ENCODE measurements at places on chromosomes 1 and 21. TPM values are rescaled to one million over a fixed set of nuclear protein-coding genes. Genes with fewer than 3 reads are reported as not detected.

The CELA2A gene
- not detected for total RNA-seq

The SLC37A1 gene
- 14.0 TPM for total RNA-seq

The CLEC20A gene
- total RNA-seq = 0.09 TPM

The PCP4 gene
- total RNA-seq = not detected

The PLA2G5 gene
- total RNA-seq = not detected

- DNase-seq = no peak
Observed at GRCh38 chr1:15384301-15384901, 25.3 kb upstream of the EFHD2 start.

DNA sequence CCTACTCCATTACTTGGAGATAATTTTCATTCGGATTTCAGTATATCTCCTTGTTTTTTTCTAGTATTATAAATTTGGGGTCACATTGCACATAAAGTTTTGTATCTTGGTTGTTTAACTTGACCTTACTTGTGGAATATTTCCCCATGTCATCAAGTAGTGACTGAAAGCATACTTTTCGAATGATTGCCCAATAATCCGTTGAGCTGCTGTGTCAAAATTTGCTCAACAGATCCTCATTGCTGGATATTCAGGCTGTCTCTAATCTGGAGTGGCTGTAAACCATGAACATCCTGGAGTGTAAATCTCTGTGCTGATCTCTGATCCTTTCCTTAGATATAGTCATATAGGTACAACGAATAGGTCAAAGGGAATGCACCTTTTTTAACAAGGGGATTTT, 4.9 kb downstream of the NIPAL3 start:
- DNase-seq = no peak

DNA sequence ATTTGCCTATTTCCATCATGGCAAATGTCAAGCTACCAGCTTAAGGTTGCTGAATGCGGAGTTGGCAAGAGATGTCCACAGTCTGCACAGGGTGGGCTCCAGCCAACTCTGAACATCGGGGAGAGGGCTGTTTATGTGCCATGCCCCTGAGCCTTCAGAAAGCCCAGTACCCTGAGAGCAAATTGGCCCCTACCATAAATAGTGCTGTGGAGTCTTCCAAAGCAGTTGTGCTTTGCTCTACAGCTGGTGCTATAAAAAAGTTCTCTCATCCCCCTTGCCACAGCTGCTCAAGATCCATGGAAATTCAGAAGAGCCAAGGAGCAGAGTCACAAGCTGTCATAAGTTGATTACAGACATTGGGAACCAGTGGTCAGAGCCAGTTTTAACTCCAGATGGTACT, 85.6 kb upstream of the CLDN14 start:
- no peak for DNase-seq

GRCh38 chr1:94039514-94039870, 81.5 kb downstream of the ABCA4 start:
- peak; percentile 96 for DNase-seq

DNA sequence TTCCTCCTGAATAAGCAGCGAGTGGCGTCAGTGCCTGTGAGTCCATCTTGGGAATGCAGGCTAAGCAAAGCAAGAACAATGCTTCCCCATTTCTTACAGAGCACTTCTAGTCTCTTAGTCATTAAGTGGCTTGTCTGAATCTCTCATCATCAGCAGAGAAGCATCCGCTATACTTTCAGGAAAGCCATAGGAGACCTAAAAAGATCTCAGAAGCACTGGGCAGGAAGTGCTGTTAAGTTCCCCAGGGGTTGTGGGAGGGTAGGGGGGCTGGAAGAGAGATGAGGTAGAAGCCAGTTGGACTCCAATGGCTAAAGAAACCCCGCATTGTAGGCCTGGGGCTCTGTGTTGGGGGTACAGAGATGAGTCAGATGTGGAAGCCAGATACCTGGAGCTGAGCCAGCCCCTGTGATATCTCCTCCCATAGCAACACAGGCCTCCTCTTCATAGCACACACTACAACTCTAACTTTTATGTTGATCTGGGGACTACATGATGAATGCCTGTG, 44.9 kb downstream of the SYT6 start:
- DNase-seq = no peak

- DNase-seq = no peak
Observed at GRCh38 chr21:32021319-32021994, 148.6 kb downstream of the HUNK start.

GRCh38 chr1:204073837-204074273, 940 bp downstream of the SOX13 start:
- DNase-seq = peak; percentile 48

DNA sequence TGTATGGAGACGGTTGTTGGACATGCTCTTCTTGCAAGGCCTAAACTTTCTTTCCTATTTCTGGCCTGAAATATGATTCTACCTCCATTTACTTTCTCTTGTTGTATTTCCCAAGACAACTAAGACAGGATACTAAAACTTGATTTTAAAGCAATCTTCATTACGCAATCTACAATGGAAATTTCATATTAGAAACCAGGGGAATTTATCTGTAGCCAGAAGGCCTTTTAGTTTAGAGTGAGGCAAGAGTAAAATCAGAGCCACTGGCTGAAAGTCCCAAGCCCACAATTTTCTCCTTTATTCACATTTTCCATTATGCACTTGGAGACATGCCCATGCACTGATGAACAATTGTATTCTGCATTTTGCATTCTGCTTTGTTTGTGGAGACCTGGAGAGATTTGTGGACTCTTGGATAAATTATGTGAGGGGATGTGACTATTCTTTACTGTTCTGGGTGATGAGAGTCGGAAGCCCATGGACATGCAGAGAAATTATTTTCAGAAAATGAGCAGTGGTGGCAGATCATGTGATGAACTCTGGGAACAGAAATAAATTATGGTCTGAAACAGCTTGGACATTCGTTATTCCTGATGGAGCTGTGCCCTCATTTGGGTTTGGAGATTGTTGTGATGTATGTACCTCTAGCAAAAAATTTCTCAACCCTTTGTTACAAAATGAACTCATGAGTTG, 336.8 kb downstream of the SEC16B start:
- no peak for DNase-seq

DNA sequence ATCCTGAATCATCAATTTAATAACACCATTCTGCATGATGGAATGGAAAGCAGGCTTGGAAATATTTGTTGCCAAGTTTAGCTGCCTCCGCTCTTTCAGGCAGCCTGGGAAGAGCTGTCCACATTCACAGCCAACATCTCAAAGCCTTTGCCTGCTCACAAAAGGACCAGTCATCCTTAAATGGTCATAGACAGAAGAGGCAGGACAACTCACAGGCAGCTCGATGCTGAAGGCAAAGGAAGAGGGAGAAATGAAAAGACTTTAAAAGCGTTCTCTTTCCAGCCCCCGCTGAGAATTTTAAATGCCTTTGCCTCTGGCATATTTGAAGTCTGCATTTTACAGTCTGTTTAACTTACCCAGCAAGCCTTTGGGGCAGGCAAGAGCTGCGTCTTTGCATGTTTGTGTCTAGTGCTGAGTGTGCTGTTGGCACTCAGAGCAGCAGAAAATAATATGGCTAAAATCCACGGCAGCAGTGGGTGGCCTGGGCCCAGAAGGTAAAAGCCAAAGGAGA, 68.9 kb downstream of the NMNAT2 start:
- DNase-seq = no peak

Data from dermis blood vessel endothelial cell (primary cell).